ENCODE measurements at places on chromosomes 2 and 18. TPM values are rescaled to one million over a fixed set of nuclear protein-coding genes. Genes with fewer than 3 reads are reported as not detected.

DNA sequence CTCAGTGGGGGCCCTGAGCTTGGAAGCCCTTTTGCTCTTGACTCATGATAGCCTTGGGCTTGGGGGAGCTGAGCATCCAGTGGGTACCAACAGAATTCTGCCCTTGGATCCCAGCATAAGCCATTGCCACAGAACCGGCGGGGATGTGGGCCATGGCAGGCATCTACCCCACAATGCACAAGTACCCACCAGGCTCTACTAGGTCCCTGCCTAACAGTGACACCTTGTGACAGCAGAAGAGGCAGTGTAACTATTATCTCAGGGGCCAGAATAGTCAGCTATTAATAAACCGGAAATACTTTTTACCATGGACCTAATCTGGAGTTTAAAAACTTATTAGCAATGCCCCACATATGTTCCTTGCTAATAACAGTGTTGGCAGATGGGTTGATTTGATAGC, 397.2 kb downstream of the TMEM182 start:
- DNase-seq: no peak

The TMEM247 gene
- not detected for total RNA-seq

GRCh38 chr18:68152770-68153169, 562.1 kb downstream of the TMX3 start:
- DNase-seq: no peak

DNA sequence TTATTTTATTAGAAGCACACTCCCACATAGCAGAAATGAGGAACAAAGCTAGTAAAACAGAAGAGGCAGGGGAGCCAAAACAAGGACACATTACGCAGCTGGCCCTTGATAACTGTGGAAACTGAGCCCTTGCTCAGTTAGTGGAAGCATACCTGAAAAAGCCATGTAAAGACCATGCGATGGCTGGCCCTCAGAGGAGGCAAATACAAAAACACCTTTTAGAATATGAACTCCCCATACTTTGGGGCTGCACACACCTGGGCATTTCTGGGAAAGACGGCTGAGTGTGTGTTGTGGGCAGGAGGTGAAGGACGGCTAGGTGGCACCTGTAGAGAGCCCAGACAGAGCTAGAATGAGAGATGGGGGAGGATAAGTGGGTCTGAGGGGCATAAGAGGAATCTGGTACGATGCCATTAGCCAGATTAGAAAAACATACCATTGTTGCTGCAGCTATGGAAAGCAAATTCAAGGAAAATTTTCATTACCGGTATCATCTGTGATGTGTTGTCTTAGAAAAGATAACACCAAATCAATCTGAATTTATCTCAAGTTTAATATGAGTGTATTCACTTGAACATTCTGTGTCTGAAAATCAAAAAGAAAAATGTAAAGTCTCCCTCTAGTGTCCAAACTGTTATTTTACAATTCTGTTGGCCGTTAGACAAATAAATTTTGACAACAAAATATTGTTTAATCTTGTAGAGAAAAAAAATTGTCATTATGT, 45.2 kb upstream of the SULT1C3 start:
- DNase-seq: no peak

DNA sequence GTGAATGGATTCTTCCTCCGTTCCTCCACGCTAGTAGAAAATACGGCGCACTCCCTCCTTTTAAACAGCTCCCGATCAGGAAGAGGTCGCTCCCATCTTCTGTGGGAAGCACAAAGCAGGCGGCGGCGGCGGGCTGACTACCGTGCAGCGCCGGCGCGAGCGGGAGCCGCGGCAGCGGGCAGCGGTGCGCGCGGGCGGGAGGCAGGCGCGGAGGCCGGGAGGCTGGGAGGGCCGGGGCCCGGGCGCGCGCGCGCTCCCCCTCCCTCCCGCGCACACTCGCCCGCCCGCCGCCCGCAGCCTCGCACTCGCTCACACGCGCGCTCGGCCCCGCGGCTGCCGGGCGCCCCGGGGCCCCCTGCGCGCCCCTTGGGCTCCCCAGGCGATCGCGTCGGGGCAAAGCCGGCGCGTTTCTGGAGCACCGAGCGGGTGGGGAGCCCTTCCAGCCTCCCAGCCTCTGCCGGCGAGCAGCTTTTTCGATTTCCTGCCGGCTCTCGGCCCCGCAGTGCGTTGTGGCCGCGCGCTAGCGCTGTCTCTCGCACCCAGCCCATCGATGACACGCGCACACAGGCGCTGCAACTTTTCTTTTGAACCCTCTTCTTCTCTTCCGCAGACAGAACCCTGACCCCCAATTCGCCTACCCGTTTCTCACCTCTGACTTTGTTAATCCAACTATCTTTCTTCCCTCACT, at the start of gene SLC8A1:
Gene SLC8A1, minus strand, starts transcription at position 173 of the 688 bp plus-strand sequence.
- no peak for DNase-seq

DNA sequence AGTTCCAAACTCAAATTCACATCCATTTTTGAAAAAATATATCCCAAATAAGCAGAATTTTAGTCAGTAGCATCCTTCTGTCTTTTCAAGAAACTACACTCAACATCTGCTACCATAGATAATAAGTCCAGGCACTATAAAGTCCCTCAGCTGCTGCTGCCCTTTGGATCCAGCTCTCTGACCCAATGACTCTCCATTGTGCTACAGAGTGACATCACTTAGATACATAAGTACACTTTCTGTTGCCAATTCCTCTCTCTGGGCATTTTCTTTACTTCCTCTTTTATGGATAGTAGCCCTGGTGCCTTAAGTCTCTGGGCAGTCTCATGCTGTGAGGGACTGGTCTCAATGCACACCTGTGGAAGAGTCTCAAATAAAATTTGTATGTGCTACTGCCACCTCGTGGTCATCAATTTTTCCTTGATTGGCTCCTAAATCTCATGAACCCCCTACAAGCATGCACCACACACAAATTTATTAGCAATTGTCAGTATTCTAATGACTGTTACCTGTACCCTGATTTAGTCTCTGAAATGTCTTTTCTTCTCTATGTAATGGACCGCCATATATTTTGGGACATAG, 219.2 kb downstream of the LRP1B start:
- DNase-seq: peak; percentile 10

DNA sequence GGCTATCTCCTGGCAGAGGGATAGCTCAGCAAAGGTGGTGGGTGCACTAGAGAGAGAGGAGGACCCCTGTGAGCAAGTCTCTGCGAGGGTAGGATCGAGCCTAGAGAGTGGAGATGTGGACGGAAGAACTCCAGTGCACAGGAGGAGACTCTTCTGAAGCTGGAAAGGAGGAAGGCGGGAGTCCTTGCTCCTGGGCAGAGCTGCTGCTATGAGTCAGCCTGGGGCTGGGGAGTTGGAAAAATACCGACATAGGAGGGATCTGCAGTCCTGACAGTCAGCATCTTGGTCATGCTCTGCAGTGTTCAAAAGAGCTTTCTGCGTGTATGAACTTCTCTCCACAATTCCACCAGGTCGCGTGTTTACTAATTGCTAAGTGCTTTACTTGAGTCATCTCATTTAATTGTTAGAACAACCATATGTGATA, 233.8 kb downstream of the LDLRAD4 start:
- DNase-seq: no peak

DNA sequence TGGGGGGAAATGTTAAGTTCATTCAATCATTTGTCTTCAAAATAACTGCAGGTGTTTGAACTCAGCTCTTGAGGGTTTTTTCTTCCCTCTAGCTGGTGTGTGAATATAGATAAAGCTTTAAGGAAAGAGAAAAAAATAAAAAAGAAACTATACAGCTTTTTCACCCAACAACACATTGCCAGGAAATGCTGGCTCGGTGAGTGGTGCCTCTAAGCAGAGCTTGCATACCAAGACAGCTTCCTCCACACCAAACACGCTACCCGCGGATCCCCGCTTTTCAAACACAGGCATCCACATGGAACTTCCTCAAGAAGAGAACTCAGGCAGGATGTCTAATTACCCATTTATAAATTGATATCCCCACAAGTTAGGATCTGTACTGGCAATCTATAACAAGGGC, 69.8 kb upstream of the TANK start:
- no peak for DNase-seq

The ARL4C gene
- 151 TPM for total RNA-seq

- DNase-seq: no peak
These were observed 602 bp upstream of the ADAM17 start for GRCh38 chr2:9556121-9556743.

- no peak for DNase-seq
These were observed 78.4 kb upstream of the FZD7 start for GRCh38 chr2:201955231-201955630.

DNA sequence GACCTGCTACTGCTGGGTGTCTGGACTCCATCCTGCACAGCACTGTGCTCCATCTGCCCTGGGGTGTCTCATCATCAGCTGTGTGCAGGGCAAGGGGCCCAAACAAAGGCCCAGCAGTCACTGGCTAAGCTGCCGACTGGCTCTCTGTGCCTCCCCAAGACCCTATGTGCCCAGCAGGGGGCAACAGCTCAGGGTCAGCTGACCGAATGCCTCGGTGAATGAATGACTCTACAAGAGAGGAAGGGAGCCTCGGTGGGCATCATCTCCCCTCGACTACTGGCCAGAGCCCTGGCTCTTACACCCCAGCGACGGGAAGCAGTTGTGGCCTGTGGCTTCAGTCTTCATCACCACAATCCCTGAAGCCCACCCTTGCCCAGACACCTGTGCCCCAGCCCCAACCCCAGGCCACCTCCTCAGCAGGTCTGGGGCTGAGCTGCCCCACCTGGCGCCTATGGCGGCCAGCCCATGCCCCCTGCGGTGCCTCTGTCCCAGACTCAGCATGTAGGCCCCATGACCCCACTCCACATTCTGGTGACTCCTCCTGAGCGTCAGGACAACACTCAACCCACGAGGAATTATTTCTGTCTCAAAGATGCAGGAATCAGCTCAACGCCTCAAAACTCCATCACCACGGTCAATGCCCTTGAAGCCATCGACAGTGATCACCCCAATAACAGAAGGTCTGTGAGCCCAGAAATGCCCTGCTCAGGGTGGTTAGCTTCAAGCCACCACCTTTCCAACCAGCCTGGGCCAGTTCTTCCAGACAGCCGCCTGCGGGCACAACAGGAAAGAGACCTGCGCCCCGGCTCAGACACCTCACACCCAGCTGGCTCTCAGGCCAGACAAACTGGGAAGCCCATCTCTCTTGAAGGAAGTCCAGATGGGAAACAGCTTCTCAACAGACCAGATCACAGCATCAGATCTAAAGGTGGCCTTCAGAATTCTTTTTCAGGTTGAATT, 1.6 kb upstream of the GPR17 start:
- DNase-seq: no peak

GRCh38 chr2:9329497-9329896, 93.8 kb downstream of the ITGB1BP1 start:
- DNase-seq: no peak

DNA sequence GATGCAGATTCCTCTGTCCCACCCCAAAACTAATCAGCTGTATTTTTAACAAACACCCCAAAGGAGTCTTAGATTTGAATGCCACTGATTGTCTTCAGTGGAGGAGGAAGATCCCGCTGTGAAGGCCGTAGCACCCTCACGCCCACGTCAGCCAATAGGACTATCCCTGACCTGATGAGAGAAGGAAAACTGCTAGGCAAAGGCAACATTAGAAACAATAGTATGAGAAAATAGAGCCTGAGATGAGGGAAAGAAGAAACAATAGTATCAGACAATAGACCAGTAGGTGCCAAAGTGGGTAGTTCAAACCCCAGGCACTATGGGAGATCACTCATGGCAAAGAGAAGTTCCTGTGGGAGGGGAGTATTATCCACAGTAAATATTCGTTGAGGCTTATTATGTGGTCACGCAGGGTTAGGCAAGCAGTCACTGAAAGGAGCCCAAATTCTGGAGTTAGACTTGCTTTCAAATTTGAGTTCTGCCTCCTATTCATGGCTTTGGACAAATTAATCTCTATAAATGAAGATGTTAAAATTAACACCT, 2.8 kb downstream of the PCBP1 start:
- no peak for DNase-seq

The DSEL gene
- 6.8 TPM for total RNA-seq

DNA sequence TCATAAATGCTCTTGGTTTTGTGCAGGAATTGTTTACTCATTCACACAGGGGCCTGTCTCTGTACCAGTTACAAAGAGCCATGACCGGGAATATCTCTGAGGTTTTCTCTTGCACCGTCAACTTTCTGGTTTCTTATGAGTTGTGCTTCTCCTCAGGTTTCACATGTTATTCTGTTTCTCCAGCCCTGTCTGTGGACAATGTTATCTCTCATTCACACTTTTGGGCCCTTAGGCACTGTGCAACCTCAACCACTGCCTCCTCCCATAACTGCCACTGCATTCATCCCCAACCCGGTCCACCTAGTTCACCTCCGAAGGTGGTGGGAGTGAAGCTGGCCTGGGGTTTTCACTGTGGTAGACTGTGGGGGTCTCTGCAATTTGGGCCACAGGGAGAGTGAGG, 22.5 kb upstream of the NEDD4L start:
- DNase-seq: no peak

DNA sequence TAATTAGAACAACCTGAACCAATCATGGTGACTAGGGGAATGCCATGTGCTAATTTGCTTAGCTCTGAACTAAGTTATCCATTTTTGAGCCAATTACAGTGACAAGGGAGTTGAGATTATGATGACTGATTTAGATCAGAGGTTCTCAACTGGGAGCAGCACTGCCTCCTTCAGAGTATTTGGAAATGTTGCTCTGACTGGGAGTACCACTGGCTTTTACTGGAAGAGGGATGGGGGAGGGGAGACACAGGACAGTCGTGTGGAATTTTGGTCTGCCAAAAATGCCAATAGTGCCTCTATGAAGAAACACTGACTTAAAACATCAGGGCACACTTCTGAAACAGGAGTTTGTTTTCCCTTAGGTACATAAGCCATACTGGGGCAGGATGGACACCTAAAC, 48.1 kb upstream of the VPS54 start:
- DNase-seq: no peak

DNA sequence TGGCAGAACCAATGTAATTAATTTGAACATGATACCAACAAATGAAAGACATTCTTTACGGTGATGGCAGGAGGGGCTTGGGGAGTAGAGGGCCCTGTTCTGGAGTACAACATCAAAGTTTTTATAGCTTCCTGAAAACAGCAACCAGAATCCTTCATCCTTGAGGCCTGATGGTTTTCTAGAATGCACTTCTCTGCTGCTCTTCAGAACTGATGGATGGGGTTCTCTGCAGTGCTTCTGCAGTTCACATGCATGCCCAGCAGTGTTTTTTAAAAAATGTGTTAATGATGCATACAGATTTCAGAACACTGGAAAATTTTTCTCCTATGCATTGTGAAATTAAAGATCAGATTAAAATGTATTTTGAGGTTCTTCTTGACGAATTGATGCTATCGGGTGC, 2.5 kb downstream of the LTBP1 start:
- no peak for DNase-seq

DNA sequence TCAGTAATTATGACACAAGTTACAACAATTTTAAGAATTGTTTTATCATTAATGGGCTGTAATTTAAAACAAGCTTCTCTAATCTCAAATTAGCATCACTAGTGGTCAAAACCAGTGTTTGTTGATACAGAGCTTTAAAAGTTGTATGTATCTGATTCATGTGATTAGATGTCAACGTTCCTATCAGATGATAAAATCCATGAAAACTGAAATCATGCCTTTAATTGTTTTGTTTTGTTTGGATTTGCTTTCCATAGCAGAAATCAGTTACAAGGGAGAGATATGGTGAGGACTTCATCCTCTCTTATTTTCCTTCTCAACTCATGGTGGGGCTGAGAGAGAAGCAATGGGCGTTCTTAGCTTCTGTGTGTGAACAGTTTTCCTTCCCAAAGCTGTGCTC, 469.6 kb downstream of the PID1 start:
- no peak for DNase-seq

Measured in Panc1 (cell line).